ENCODE measurements at places on chromosomes 7 and 10.

DNA sequence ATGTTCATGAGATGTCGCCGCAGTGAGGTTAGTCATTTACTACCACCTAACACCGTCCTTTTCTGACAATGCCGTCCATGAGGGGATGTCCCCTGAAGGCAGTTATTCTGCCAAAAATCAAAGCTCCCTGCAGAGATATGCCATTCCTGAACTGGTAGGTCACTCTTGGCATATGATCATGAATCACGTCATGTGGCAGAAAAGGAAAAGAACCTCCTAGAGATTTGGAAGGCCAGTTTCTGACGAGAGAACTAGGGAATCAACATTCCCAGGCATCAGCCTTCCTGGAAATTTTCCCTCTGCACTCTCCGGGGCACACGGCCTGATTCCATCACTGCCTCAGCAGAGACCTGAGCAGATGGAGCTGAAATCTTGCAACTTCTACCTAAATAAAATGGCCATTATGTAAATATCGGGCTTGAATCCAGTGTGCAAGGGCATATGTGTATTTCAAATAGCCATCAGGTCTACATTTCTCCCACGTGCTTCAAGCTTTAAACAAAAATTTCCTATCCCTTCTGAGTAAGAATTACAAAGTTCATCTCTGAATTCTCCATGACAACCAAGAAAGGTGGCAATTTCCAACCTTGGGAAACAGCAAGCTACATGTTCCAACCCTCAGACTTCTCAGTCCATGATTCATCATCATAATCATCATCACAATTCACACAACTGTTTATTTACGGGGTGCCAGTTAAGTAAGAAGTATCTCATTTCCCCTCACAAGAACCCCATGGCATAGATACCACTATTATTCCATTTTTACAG lies 46.5 kb downstream of the AMPH start:
- DNase-seq: peak; percentile 31

GRCh38 chr7:151992375-151992774 lies 33.1 kb upstream of the GALNT11 start:
- peak; percentile 28 for DNase-seq

GRCh38 chr7:134954197-134955082 lies 31.9 kb upstream of the AGBL3 start:
- DNase-seq: no peak

- DNase-seq: no peak
Observed at GRCh38 chr10:106772957-106773356, 391.5 kb downstream of the SORCS1 start.

- peak; percentile 56 for DNase-seq
Observed at GRCh38 chr10:50398381-50398780, 147.1 kb upstream of the ASAH2 start.

- no peak for DNase-seq
Observed at GRCh38 chr10:95401704-95402469, 111.1 kb upstream of the PDLIM1 start.

GRCh38 chr7:44307301-44307900 lies 18.0 kb downstream of the CAMK2B start:
- peak; percentile 39 for DNase-seq

- DNase-seq: peak; percentile 13
Observed at GRCh38 chr7:37945336-37945735, 24.9 kb downstream of the EPDR1 start.

GRCh38 chr7:136637813-136638212 lies 230.6 kb upstream of the CHRM2 start:
- DNase-seq: peak; percentile 38

GRCh38 chr10:48404646-48405045 lies 98.2 kb downstream of the MAPK8 start:
- peak; percentile 95 for DNase-seq

- DNase-seq: no peak
Observed at GRCh38 chr10:69073026-69073425, 14.9 kb upstream of the SRGN start.

- no peak for DNase-seq
Observed at GRCh38 chr7:10316488-10316887, 657.2 kb upstream of the PHF14 start.

DNA sequence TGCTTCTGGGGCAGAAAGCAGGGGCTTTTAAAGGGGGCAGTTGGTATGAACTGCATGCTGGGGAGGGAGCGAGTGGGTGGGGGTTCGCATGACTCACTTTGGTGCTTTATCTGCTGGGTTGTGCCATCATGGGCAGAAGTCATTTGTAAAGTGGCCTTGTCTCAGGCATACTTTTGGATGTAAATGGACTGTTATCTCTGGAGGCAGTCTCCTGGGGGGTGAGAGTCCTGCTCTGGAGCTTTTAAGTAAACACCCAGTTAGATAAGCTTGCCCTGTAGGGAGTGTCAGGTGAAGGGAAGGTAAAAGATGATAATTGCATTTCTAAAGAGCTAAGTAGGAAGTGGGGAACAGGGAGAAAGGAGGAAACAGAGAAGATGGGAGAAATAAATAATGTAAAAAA lies 1.6 kb upstream of the GSTO1 start:
- no peak for DNase-seq

DNA sequence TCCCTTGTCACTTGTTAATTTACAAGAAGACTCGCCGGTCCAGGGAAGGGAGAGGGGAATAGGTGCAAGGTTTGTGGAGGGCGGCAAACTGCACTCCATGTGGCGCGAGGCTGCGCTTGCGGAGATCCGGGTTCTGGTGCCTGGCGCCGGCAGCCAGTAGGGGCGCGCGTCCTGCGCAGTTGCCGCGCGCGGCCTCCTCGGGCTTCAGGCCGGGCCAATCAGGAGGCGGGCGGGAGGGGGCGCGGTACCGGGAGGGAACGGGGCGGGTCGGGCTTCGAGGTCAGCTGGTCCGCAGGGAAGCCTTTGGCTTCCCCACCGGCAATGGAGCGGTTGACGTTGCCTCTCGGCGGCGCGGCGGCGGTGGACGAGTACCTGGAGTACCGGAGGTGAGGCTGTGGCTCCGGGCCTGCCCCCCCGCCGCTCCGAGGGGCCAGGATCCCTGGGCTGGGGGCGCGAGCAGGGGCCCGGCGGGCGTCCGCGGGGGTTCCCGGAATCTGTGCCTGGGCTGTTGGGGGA lies at the start of gene FAM221A:
FAM221A (plus strand) TSS at position 302 of the 516 bp plus-strand sequence; CDS start at position 322, 20 bp downstream.
- peak; percentile 68 for DNase-seq

DNA sequence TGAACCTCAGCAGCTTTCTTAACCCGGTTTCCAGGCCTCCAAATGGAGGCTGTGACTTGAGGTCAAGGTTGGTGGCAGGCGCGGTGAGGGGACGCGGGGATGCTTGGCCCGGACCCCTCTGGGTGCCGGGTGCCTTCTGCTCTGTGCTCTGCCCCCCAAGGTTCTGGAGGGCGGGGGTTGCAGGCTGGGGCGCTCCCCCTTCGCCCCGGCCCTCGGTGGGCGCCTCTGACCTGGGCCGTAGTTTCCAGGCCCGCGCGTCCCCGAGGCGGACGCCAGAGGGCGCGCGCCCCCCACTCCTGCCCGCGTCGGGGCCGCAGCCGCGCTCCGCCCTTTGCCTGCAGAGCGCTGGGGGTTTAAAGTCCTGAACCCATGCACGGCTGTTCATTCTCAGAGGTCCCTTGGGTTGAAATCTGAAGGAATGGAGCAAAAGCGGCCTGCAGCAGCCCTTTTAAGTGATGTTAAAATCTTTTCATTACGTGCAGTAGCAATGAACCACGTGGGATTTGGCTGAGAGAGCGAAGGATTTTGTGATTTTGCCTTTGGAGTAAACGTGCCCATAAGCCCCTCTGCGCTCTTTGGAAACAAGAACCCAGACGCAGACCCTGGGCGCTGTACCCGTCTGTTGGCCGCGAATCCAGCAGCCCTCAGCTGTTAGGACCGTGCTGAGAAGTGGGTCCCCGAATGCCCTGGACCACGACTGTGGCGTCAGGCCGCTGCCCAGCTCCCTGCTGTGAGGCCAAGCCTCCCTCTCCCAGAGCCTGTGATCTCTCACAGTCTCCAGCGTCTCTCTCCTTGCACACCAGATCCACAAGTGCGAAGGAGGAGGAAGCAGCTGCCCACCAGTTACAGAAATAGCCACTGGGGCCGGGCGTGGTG lies 135.0 kb downstream of the ACTR3B start:
- no peak for DNase-seq

- DNase-seq: peak; percentile 17
Observed at GRCh38 chr10:103695584-103696005, 159.8 kb downstream of the SH3PXD2A start.

- DNase-seq: no peak
Observed at GRCh38 chr10:105017691-105018090, 376.6 kb downstream of the SORCS3 start.

DNA sequence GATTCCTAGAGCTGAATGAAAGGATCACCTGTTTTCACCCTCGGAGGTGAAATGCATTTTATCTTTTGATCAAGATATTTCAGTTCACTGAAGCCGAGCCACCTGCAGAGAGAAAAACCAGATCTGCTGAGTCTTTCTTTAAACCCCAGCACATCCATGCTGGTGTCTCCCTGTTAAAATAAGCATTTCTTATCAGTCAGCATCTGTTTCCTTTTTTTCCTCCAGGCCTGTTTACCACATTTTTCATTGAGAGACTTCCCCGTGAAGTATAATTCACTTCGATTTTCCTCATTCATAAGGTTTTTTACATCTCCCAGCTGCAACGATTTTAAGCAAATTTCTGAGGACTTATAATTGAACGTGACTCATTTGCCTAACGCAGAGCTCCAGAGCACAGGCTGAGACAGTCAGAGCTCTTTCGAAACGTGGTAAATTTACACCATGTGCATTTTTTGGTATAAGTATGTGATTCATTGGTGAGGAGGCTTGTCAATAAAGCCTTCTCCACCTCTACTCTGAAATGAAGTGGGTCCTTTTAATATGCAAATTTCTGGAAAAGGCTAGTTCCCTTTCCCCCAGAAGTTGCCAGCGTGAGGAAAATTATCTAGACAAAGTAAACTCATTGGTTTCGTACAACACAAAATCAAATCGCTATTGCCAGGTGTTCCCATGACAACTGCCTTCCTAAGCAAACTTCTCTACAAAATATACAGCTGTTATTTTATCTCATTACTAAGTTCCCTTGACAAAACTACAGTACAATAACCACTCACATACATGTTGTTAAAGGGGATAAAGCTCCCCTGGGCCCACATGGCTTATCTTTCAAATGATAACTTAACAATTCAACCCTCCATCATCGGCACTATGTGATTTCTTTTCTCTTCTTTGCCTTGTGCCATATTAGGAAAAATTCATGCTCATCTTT lies 374.8 kb upstream of the AKR1E2 start:
- peak; percentile 85 for DNase-seq
